ENCODE measurements at places on chromosomes 1 and 21.

DNA sequence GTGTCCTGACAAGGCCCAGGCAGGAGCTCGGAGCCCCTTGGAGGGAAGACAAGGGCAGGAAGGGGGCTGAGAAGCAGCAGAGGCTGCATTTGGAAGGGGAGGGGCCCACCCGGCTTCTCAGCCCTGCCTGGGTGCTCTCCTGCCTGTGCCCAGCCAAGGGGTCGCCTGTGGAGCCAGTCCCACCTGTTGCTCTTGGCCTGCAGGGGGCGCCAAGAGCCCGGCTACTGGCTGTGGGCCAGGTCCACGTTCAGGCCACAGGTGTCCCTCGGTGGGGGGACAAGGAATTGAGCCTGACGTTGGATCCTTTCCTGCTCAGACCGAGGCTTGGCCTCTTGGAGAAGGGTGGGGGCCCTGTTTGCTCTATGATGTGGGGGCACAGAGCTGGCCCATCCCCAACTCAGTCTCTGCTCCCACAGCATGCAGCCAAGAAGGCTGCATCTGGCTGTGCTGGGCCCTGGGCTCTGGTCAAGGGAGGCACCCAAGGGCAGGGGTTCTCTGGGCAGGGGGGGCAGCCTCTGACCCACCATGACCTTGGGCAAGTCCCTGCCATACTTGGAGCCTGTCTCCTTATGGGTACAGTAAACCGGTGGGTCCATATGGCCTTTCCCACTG, 10.9 kb downstream of the WNT4 start:
- DNase-seq = peak; percentile 66

GRCh38 chr21:14557413-14557812, 11.3 kb upstream of the SAMSN1 start:
- DNase-seq = no peak

DNA sequence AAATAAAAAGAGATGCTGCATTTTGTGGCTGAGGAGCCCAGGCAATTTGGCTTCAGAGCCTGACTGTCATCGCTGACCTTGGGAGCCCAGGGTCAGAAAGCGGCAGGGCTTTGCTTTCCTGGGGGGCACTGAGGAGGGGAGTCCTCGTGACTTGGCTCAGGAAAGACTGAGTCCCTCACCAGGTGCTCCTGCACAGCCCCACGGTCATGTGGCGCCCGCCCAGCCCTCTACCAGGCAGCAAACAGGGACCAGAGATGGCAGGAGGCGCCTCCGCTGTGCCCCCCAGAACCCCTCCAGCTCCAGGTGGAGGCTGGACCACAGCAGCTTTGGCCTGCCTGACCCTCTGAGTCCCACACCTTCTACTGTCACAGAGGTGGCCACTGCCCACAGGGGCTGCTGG, 13.2 kb downstream of the EFHD2 start:
- DNase-seq = no peak

- DNase-seq = peak; percentile 85
Observed at GRCh38 chr1:44826375-44827196, 16.5 kb downstream of the PTCH2 start.

DNA sequence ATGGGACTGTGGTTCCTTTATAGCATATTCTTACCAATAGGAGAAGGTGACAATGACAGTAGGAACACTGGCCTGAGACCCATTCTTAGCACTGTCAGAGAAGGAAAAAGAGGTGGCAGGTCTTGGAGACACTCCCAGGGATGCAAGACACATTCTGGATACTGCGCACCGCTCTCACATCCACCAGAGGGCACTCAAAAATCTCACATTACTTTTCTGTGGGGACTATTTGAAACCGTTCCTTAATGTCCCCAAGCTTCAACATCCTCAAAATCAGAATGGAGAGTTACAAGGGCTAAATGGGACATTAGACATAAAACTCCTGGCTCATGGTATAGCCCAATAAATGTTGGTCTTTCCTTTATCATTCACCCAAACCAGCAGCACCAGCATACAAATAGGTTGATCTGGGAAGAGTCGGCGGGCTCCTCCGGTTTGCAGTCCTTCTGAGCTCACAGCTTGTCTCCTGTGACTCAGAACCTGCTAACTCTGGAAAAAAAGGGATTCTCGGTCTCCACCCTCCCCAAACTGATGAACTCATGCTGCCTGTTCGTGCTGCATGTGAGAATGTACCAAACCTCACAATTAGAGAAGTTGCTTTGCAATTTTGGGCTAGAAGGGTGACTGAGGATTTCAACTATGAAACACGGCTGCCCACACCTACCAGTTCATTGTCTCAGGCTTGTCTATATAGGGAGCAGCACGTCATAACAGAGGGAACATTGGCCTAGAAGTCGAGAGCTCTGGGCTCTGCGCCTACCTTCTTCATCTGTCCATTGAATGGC, 40.2 kb downstream of the IL12RB2 start:
- DNase-seq = peak; percentile 74

Data from hematopoietic multipotent progenitor cell treated with erythropoietin and hydrocortisone succinate and interleukin-3 and kit ligand, for 4 days (in vitro differentiated cells).